Activated B cell treated with CpG ODN at 0.5 μM for 24 hours (primary cell): ENCODE measurements at places on chromosomes 7 and 10. TPM values are rescaled to one million over a fixed set of nuclear protein-coding genes. Genes with fewer than 3 reads are reported as not detected.

DNA sequence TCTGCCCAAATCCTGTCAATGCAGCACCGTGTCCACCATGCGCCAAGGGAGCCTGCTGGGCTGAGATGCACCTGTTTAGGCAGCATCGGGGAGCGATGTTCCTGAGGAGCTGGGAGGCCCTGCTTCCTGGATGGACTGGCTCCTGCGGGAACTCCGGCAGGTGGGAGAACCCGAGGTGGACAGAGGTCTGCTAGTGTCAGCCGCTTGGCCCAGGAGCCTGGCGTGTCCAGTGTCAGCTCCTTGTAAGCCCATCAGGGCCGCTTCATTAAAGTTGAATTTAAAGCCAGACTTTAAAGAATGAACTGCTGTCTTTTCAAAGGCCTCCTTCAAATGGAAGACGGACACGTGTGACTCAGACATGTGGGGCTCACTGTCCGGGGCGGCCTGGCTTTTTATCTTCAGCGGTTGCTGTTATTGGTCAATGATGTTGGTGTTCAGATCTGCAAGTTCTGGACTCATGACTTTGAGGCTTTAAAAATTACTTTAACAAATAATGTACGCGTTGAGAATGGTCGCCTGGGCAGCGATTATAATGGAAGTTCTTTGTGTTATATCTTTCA is 422.5 kb downstream of the DNAJB6 start:
- DNase-seq: no peak

- no peak for DNase-seq
Observed at GRCh38 chr7:72025381-72025960, 386.7 kb downstream of the CALN1 start.

DNA sequence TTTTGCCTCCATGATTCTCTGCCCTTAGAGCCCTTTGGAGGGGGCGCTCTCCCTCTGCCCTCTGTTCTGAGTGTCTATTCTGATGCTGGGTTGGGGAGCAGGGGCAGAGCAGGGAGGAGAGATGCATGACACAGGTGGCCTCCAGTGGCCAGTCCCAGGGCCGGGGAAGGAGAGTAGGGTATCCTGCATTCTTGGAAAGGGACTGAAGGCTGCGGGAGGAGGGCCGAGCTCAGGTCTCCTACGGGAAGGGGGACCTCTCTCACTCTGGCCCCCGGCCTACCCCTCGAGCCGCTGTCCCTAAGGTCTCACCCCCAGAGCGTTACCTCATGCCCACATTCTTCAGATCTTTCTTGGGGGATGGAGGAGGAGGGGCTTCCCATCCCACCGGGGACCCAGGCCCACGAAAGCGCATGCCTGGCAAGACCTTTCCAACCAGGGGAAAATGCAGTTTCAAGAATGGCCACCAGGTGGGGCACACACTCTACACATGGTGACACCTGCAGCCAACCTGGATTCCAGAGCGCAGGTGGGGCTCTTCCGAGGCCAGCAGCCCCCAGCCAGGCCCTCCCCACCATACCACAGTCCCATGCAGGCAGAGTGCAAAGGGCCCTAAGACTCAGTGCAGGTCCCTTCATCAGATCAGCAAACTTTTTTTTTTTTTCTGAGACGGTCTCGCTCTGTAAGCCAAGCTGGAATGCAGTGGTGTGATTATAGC is 86.4 kb downstream of the MYL10 start:
- peak; percentile 71 for DNase-seq

NKX1-2 gene
- not detected in 2 replicates for total RNA-seq
